RPMI7951 (cell line): ENCODE measurements at places on chromosomes 3 and 15.

- DNase-seq, result no peak
Measured at GRCh38 chr15:38559636-38560307, 4.8 kb downstream of the RASGRP1 start.

GRCh38 chr3:56942523-56942922, 117.9 kb upstream of the SPATA12 start:
- no peak for DNase-seq

DNA sequence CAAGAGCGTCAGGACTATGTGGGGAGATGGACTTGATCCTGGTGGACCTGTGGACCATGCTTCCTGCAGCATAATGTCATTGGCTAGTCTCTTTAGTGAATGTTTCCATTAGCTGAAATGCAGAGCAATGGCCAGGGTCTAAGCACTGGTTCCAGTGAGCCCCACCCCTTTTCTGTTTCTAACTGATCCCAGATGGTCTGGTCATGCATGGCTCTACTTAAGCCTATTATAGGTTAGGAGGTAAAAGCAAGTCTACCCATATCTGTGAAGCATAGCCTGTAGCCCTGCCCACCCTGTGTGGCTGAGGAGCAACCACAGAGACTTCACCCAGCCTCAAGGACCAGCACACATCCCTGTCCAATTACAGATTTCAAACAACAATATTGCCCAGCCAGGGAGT, 419.2 kb downstream of the ZNF385D start:
- peak; percentile 11 for DNase-seq

DNA sequence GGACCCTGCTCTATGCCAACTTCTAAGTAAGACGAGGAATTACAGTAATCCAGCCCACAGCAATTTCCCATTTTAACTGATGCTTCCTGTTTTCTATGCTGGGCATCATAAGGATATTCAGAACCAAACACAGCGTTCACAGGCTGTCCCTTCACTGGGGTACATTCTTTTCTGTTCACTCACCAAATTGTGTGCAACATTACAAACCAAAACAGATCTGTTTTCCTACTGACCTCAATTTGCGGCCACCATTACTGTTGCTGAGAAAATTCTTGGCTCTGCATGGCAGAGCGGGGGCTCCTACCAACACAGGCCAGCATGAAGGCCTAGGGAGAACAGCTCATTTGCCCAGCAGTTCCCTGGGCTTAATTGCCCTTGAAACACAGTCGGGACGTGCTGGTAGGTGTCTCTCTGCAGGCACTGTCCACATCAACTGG, 76.5 kb downstream of the MYO1E start:
- DNase-seq, result peak; percentile 93

DNA sequence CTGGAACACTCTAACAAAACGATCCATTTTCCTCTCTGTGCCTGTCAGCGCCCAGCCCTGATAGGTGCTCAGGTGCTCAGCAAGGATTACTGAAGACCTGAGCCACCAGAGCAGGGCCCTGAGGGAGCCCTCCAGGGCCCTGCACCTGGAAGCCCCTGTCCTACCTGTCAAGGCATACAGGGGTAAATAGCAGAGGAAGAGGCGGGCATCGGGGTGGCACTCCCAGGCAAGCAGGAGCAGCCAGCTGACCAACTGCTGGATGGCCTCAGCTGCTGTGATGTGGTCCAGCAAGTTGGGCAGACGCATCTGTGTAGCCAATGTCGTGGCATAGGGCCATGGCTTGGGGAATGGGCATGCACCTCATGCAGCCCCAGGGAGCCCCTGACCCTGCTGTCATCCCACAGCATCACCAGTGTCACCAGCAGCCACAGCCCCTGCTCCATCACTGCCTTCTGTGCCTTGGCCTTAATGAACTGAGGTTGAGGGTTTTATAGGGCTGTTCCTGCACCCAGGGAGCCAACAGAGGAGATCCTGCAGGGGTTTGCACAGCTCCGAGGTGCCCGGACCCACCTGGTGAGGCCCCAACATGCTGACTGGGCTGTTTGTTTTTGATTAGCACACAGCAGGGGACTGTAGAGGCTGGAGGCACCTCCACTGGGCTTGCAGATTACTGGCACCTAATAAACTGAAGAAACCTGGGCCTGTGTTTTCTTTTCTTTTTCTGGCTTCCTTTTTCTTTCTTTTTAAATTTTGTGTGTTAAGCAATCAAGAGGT, 7.9 kb upstream of the WDR6 start:
- no peak for DNase-seq

- no peak for DNase-seq
Measured at GRCh38 chr3:178169421-178169820, 366.8 kb upstream of the KCNMB2 start.

DNA sequence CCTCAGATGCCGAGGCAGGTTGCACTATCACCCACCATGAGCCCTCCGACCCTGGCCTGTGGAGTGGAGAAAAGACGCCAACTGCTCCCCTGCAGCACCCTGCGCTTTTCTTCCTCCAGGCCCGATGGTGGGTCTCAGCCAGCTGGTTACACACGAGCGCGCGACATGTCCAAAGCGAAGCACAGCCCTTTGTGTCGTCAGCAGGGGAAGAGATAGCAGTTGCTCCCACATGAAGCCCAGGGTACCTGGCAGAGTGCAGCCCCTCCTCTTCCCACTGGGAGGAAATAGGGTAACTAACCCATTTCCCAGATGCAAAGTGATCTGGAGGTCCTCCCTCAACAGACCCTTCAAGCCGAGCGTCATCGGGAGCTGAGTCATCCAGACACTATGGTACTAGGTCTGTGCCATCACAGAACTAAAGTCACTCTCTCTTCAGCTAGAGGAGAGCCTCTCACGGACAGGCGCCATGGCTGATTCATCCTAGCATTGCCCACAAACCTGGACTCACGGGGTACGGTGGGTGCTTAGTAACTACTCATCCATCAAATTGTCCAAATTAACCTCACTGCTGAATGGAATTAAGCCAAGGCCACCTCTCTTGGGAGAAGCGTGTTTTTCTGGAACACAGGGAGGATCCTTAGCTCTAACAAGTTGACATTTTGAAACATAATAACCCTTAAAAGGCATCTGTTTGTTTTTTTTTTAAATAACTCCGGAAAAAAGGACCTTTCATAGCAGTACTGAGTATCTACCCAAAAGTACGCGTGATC, 45.2 kb upstream of the BDH1 start:
- DNase-seq, result peak; percentile 72

GRCh38 chr15:94703596-94703995, 472.2 kb downstream of the MCTP2 start:
- no peak for DNase-seq

DNA sequence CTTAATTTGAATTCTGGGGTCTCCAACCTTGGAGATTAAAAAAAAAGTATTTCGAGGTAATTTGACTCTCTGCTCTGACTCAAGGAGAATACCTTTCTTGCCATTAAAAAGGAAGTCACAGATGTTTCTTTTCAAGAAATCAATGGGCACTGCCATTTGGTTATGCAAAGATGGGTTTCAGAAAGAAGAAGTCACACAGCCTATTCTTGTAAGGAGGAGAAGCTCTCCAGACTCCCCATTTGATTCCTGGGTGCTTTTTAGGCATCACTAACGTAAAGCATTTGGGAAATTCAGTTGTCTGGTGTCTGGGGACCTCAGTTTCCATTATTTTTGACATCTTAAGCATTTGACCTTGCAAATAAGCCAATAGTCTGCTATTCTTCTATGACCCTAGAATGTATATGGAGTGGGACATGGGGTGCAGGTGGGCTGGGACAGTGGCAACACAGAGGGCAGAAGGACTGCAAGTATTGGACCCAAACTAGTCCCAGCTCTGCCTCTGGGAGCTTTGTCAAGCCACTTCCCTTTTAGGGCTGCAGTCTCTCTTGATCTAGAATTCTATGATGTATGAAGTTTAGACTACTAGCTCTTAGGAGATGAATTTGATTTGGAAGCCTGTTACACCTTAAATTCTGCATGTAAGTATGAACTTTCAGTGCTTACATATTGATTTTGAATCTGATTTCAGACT, 27.8 kb downstream of the IL5RA start:
- DNase-seq, result no peak

DNA sequence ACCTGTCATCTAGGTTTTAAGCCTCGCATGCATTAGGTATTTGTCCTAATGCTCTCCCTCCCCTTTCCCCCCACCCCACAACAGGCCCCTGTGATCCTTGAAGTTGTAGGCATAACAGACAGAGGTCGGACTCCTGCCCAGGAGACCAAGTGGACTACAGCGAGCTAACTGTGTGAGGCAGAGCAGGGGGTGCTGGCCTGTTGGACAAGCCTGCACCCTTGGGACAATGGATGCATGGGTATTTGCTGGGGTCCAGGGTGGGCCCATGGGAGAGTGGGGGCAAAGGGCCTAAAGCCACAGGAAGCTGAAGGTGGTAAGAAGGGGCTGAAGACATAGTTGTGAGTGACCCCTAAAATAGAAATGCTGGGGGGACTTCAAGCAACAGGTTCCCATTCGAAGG, 2.5 kb downstream of the PLCB2 start:
- DNase-seq, result no peak

- peak; percentile 37 for DNase-seq
Measured at GRCh38 chr3:154904328-154904727, 175.8 kb upstream of the MME start.

GRCh38 chr3:43695863-43696262, 5.1 kb downstream of the ABHD5 start:
- no peak for DNase-seq
